ENCODE measurements at places on chromosomes 5 and 9.

DNA sequence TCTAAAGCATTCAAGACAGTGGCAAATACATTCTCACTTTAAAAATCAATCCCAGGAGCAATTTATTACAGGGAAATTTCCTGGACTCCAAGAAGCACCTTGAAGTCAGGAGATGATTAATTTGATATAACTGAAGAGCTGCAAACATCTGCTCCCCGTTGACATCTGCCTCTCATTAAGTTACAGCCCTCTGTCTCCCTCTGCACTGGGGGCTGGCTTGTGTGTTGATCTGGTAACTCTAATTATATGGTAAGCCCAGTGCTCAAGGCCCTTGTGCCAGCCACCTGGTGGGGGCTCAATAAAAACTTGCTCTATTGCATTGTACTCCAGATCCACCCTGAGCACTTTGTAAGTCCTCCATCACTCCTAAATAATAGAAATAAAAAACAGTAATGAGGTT is 131.1 kb upstream of the ZNF462 start:
- no peak for DNase-seq

DNA sequence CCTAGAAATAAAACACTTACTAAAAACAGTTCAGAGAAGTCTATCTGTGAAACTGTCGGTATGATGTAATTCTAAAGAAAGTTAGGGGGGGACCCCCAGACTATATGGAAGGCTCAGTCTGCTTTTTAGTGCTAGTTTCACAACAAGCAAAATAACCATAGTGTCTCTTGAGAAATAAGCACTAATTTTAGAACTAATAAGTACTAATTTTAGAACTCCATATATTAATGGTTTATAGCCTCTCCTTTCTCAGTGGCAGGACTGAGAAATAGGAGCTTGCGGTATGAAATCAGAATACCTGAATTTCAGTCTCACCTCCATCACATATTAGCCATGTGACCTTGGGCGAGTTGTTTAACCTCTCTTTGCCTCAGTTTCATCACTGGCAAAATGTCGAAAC is 1.4 kb upstream of the PHF24 start:
- no peak for DNase-seq

GRCh38 chr9:109542922-109543321 is 44.8 kb upstream of the PTPN3 start:
- no peak for DNase-seq

DNA sequence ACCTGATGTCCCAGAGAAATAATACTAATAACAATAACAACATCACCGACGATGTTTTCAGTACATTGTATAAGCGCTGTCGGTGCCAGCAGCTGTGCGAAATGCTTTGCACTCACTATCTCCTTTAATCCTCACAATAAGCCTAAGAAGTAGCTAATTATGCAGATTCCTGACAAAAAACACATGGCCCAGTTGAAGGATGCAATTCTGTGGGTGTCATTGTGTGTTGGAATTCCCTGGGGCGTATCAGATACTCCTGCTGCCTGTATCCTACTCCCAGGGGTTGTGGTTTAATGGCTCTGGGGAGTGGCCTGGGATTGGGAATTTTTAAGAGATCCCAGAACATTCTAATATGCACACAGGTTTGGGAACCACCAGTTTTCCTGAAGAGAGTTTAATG is 154.0 kb downstream of the RGS3 start:
- no peak for DNase-seq

GRCh38 chr5:149936700-149937091 is 7.9 kb downstream of the PDE6A start:
- no peak for DNase-seq

DNA sequence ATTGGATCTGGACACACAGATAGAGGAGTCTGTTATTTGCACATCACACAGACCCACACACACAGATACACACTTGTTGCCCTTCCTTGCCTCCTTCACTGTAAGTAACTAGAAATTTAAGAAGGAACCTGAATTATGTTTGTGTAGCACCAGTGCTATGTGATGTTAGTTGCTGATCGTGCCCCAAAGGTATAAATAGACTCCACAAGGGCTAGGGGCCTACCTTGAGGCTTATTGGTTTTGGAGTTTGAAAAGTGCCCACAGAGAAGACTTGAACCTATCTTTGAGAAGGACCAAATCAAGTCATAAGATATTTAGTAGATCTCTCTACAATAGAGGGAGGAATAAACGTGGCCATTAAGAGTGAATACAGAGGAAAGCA is 8.8 kb upstream of the TGFBI start:
- no peak for DNase-seq

GRCh38 chr5:127826011-127826410 is 122.8 kb downstream of the CCDC192 start:
- no peak for DNase-seq
